ENCODE measurements at places on chromosomes 7 and 10. TPM values are rescaled to one million over a fixed set of nuclear protein-coding genes. Genes with fewer than 3 reads are reported as not detected.

GRCh38 chr7:71871446-71871845 is 540.7 kb downstream of the CALN1 start:
- DNase-seq, result no peak

DNA sequence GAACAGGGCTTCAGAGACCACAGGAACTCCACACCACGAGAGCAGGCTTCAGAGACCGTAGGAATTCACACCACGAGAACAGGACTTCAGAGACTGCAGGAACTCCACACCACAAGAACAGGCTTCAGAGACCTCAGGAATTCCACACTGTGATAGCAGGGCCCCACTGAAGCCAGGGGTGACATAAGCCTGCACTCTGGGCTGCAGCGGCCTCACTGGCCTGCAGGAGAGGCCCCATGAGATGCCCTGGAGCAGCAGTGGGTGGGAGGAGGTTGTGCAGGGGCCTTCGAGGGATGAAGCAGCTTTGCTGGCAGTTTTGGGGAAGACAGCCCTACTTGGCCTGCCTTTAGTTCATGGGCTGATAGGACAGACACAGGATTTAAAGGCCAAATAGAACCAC is 614.7 kb downstream of the PTPRN2 start:
- DNase-seq, result peak; percentile 50

DNA sequence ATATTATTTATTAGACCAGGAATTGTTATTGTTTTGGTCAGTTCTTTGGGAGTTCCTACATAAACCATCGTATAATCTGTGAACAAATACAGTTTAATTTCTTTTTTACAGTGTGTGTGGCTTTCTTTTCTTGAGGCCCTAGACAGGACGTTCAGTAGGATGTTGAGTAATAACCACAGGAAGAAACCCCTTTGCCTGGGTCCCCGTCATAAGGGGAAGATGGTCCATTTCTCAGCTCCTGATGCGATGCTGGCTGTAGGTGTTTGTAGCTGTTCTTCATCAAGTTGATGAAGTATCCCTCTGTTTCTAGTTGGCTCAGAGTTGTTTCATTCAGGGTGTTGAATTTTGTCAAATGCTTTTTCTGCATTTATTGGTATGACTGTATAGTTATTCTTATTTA is 219.7 kb upstream of the ADARB2 start:
- no peak for DNase-seq

DNA sequence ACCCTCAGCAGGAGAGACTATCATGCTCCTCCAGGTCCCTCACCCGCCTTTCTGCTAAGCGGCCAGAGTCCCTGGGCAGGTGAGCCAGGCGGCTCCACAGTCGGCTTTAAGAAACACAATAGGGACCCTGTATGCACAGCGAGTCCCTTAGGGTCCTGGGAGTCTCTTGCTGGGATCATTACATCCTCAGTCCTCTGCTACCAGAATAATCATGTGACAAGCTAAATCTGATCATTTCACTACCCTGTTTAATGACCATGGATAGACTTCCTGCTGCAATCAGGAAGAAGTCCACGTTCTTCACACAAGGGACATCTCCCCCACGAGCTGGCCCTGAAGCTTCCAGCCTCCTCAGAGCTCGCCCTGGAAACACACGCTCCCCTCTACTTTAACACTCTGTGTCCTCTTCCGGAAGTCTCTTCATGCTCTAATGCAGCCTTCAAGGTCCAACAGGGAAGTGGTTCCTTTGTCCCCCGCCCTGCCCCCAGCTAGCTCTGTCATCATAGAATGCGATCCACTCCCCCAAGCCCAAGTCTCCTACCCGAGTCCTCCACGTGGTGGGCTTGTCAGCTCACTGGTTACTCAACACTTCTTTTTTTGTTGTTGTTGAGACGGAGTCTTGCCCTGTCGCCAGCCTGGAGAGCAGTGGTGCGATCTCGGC is 101.5 kb downstream of the RNF216 start:
- no peak for DNase-seq

DNA sequence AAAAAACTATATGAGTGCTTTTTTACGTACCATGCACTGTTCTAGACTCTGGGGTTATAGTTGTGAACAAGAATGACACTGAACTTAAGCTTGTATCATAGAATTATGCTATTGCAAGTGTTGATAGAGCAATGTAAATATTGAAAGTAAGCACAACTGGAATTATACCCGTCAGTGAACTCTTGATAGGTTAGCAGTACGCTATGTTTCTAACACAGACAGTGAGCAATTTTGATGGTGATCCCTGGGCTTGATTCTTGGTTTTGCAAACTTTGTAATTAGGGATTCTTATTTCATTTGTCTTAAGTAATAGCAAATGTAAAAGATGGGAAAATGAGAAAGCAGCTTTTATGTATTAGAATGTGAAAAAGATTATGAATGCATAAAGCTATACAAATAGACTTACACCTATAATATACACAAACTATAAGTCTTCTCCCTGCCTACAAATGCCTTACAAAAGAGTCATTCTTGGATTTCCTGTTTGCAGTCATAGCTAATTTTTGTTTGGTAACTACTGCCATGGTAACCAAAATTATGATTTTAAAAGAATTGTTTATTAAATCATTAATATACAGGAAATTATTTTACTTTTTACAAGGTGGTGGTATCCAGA is 6.7 kb downstream of the TES start:
- DNase-seq, result no peak

- DNase-seq, result no peak
Observed at GRCh38 chr10:75646916-75647315, 215.5 kb downstream of the LRMDA start.

GRCh38 chr10:28890121-28890950 is 213.0 kb downstream of the BAMBI start:
- no peak for DNase-seq

DNA sequence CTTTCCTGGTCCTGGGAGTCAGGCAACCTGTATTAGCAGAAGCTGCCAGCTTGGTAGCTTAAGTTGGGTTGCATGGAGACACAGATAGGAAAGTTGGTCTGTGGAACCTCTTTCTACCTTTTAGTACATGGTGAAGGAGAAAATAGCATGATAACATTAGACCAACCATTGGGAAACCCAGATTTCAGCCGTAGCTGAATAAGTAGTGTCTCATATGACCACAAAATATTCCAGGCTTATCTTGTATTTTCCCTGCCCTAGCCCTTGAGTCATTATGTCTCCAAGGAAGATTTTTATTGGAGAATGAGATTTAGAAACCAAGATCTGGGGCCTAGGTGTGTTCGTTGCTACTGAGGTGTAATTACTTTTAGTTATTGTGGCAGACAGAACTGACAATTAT is 67.2 kb downstream of the CCSER2 start:
- DNase-seq, result no peak

Gene CHST12
- 13.8 TPM for total RNA-seq

Gene MBL2
- not detected for total RNA-seq

Gene CREM
- 46.0 TPM for total RNA-seq

Gene ZNF365
- 1.2 TPM for total RNA-seq

Gene ARHGEF35
- 0.57 TPM for total RNA-seq

Gene MLXIPL
- total RNA-seq, result 0.65 TPM

Gene SPAM1
- 0.24 TPM for total RNA-seq

Gene GPR26
- total RNA-seq, result not detected

Gene LUC7L2
- total RNA-seq, result 64.9 TPM

Data from cardiac septum (tissue), 1 donor.